ENCODE measurements at places on chromosomes 11 and 22.

GRCh38 chr11:10493041-10493663, 38.1 kb downstream of the AMPD3 start:
- DNase-seq, result no peak

- DNase-seq, result no peak
These were observed 691 bp downstream of the CEP295 start for GRCh38 chr11:93662175-93662570.

- no peak for DNase-seq
These were observed 4.0 kb downstream of the NLRP6 start for GRCh38 chr11:282171-282570.

DNA sequence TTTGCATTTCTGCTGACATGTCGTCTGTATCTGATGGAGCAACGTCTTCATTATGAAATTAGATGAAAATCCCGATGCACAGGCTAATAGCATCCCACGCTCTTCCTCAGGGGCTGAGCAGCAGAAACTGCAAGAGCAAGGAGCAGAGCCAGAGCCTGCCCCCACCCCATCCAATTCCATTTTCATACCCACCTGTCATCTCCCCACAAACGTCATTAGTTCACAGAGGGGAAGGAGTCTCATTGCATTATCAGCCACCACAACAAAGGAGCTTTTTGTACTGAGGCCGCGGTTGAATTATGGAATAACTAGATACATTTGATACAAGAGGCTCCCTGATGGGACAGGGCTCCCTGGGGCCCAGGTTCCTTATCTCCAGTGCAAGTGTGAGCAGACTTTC, 515.0 kb downstream of the NTM start:
- no peak for DNase-seq

DNA sequence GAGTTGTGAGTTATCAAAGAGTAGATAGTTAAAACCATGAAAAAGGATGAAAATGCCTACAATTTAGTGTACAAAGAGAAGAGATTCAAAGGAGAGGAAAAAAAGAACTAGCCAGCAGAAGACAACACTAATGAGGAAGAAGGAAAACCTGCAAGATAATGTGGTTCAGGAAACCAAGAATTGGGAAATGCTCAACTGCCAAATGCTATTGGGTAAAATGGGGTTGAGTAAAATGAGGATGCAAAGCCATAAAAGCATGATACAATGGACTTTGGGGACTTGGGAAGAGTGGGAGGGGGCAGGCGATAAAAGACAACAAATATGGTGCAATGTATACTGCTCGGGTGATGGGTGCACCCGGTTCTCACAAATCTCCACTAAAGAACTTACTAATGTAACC, 7.6 kb upstream of the OR52K2 start:
- DNase-seq, result no peak

DNA sequence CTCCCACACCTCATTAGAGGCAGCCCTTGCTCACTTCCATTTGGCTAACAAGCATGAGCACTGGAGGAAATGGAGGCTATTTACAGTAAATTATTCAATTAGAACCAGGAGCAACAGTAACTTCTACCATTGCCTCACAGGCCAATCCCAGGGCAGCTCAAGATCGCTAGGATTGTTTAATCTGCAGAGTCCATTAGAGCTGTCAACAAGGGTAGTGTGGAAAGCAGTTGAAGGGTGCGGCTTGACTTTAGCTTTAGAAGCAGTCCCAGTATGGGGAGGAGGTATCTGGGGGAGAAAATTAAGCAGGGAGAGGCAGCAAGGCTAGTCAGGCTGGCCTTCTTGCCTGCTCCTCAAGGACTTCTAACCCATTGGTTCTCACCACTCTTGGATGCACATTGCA, 38.3 kb upstream of the CYP2R1 start:
- DNase-seq, result no peak

DNA sequence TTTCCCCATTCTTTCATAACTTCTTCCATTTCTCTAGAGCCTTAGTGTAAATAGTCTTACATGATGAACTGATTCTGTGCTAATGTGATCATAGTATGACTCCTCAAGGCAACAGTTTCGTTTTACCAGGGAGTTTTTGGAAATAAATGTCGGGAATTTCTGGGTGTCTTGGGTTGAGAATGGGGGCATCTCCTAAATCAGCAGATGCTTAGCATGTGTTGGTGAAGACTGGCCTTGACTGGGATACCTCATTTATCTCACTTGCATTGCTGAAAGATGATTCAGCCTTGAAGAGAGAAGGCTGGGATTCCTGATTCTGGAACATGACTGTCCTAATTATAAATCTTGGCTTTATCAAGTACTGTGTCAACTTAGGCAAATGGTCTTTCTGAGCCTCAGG, 115.7 kb upstream of the C11orf87 start:
- no peak for DNase-seq

DNA sequence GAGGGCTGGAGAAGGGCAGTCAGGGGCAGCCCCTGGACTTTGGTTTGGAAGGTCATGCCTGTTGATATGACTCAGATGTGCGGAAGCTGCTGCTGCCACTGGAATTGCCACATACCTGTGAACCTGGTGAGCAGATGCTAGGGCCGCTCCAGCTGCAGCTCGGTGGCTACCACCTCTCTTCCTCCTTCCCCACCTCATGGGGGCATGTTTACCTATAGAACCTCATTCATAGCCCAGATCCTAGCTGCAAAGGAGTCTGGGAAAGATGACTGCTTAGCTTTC, 17.5 kb upstream of the TSPAN18 start:
- no peak for DNase-seq

- DNase-seq, result no peak
These were observed 26.2 kb downstream of the FAM83F start for GRCh38 chr22:40020956-40021355.

DNA sequence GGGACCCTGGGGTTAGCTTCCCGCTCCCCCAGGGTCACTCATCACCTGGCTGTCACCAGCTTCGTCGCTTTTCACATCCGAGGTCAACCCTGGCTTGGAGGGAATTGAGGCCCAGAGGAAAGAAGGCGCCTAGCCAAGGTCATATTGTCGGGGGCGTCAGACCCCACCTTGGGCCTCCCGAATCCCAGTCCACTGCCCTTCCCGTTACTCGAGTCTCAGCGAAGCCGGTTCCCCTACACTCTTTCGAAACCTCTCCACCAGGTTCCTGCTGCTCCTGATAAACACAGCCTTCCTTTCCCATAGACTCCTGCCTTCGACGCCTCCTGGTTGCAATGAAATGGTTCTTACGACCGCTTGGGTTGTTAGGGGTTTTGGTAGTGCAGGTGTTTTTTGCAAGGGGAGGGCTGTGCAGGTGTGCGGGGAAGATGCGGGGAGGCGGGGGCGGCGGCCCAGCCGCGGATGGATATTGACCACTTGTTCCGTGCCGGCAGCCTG, 642 bp downstream of the NAA40 start:
- no peak for DNase-seq

- no peak for DNase-seq
These were observed 182.4 kb downstream of the BRD1 start for GRCh38 chr22:49645257-49645656.

- peak; percentile 2 for DNase-seq
These were observed 451 bp downstream of the CDC45 start for GRCh38 chr22:19480173-19480568.

GRCh38 chr11:19985111-19985510, 175.2 kb downstream of the DBX1 start:
- no peak for DNase-seq

DNA sequence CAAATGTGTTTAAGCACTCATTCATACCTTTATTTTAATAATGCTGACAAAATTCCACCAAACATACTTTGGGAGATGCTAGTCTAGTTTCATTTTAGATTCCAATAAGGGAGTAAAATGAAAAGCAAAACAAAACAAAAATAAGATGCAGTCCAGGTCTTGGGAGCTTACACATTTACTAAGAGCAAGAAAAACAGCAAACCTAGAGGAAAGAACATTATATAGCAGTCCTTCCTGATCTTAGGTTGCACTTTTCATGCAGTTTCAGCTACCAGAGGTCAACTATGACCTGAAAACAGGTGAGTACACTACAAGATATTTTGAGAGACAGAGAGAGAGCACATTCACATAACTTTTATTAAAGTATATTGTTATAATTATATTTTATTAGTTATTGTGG, 1100.9 kb downstream of the DLG2 start:
- DNase-seq, result no peak

- DNase-seq, result no peak
These were observed 8.9 kb downstream of the PLCB3 start for GRCh38 chr11:64260147-64260708.

DNA sequence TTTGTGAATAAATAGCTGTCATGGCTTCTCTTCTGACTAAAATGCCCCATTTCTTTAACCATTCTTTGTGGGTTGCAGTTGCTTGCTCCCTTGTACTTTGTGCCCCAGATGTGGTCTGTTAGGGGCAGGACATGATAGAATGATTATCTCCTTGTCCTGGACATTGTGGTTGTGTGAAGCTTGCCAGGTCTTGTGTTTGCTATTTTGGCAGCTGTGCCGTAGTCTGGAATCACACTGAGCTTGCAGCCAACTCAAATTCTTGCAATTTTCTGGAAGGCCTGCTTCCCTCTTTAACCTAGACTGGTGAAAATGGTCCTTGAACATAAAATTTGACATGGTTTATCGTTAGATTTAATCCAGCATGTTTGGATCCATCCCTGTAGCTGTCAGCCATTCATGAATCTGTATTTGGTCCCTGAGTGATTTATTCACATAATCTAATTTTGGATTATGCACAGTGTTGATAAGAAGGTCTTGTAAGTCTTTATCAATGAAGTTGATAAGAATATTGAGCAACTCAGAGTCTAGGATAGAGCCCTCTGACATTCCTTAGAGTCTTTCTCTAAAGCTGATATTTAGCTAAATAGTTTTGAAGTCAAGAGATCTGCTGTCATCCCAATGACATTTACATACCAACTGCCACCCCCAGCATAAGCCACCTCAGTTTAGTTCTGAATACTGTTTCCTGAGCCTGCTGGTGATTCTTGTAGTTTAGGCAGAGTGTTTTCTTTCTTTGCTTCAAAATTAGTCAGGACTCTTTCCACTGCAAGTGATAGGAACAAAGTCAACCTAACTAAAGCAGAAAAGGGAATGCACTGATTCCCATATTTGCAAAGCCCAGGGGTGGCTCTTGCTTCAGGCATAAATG, 9.8 kb downstream of the SPON1 start:
- no peak for DNase-seq

DNA sequence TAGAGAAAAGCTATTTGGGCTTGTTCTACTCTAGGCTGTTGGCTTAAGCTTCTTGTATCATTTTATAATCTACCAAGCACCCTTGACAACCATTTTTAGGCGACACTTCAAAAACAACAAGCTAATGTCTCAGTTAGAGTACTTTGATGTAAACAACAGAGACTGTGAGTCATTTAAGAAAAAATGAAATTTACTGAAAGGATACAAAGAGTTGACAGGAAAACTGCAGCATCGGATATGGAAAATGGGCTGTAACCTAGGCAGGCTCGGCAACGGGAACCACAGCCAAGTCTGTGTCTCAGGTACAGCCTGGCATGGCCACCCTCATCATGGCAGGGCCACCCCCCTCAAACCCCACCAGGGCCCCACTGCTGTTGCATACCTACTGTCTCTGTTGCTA, 4.4 kb upstream of the RNF169 start:
- no peak for DNase-seq

DNA sequence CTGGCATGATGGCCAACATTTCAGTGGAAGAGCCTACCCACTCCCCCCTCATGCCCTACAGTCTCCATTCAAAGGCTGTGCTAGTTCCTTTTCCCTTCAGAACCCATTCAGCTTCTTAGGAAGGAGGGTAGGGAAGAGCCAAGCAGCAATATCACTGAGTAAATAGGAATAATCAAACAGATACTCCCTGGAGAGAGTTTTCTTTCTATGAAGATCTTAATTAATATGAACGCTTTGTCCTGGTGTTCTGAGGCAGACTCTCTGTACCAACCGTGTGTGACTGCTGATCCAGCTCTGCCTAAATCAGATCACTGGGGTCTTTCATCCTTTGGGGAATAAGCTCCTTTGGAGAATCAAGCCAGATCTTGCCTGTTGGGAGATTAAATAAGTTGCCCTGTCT, 75.2 kb upstream of the NNMT start:
- no peak for DNase-seq

DNA sequence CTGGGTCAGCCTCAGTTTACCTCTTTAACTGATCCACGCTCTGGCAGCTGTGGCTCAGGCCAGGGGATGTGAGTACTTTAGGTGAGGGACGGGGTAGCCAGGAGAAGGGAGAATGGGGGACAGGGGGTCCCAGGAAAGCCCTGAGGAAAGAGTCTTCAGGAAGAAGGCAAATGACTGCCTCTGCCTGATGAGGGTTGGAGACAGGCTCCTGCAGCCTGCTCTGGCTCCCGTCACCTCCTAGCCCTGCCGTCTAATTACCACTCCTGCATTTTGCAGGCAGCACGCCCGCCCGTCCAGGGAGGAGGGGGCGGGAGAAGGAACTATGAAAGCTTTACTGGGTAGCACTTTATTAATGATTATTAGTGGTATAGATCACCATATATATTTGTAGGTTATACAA, 116.6 kb downstream of the CEP164 start:
- no peak for DNase-seq

DNA sequence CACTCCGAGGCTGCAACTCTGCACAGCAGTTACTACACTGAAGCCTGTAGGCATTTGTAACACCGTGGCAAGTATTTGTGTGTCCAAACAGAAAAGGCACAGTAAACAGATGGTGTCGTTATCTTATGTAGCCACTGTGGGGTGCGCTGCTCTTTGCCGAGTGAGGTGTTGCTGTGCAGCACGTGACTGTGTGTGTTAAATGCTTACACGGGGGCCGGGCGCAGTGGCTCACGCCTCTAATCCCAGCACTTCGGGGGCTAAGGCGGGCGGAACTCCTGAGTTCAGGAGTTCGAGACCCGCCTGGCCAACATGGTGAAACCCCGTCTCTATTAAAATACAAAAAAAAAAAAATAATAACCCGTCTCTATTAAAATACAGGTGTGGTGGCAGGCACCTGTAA, 11.5 kb downstream of the ZBED4 start:
- no peak for DNase-seq

DNA sequence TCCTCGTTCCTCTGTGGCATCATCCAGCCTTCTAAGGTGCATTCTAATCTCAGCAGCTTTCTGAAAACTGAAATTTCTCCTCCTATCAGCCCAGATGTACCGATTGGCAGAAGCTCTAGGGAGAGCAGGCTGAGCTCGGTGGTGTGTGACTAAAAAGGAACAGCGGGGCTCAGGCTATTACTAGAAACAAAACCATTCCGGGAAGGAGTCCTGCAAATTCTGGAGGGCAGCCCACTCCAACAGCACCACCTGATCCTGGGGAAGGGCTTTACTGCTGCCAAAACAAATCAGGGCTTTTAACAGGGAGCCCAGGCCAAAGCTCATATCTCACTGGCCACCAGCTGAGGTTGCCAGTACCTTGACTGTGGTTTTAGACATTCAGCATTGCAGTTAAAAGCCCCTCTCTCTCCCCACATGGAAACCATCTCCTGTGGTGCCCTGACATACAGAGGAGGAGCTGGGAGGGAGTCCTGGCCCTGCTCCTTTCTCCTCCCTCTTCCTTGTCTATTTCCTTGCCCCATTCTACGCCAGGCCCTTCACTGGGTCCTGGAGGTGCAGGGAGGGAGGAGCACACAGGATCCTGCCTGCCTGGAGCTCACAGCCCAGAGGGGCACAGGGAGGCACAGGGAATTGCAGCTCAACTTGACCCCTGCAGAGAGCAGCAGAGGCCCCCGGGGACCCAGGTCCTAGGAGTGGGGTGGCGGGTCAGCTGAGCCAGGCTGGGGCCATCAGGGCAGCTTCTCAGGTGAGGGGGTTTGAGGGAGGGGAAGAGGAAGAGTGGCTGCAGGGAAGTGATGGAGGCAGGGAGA, 889 bp downstream of the PLAAT4 start:
- peak; percentile 16 for DNase-seq

- DNase-seq, result no peak
These were observed at the start of gene C11orf68 for GRCh38 chr11:65918211-65919140. C11orf68 (minus strand) TSS chr11:65919062; CDS start chr11:65919031, 31 bp downstream.

- DNase-seq, result no peak
These were observed 56.2 kb downstream of the BRD1 start for GRCh38 chr22:49771266-49772065.

Measured in CD4-positive, alpha-beta memory T cell (primary cell).